ENCODE measurements at places on chromosomes 11 and 22.

GRCh38 chr11:108654994-108655631, 9.8 kb upstream of the DDX10 start:
- peak; percentile 86 for ATAC-seq

DNA sequence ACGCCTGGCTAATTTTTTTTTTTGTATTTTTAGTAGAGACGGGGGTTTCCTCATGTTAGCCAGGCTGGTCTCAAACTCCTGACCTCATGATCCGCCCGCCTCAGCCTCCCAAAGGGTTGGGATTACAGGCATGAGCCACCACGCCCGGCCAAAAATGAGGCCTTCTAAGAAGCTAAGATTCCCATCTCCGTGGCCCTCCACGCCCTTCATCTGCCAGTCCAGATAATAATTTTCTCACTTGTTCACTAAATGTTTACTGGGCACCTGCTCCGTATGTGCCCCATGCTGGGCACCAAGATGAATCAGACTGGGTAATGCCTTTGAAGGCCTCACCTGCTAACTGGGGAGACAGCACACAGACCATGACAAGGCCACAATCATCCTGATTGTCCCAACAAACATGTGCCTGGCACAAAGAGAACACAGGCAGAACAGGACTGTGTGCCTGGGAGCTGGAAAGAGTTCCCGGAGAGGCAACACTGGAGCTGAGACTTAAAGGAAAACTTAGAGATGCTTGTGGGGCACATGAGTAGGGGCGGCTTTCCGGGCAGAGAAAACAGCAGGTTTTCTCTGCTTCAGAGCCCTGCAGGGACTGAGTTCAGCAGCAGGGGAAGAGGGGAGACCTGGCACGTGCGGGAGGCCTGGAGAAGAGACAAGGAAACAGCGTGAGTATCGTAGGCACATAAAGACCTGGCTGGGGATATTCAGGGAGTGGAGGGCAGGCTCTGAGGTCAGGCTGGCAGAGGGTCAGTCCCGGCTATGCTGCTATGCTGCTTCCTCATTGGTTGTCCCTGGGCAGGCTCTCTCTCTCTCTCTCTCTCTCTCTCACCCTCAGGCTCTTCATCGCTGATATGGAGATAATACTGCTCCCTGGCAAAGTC, 2.4 kb downstream of the KIAA0930 start:
- no peak for ATAC-seq

DNA sequence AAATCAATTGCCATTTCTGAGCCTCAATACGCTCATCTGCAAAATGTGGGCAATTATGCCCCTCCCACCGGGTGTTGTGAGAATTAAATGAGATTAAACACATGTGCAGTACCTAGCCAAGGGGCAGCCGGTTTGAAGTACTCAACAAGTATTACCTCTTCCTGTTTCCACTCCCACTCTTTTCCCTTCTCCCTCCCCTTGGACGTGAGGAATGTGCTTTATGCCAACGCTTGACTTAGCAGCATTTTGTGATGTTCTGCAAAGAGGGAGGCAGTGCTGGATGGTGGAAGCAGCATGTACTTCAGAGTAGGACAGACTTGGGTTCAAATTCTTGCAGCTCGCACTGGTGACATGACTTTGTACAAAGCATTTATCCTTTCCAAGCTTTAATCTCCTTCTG, 306.0 kb downstream of the BUD13 start:
- no peak for ATAC-seq

DNA sequence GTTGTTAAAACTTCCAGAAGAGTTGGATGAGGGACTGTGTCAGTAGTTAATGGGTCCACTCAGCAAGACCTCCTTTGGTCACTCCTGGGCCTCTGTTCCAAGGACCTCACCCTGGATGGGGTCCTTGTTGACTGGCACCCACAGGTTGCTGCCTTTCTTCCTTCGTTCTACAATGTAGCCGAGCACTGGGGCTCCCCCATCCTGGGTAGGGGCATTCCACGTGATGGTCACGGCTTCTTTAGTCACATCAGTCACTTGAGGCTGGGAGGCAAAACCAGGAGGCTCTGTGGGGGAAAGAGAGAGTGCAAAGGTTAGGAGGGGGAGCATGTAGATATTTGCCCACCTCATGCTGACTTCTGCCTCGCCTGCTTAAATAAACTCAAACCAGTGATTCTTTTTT, 12.0 kb downstream of the TMEM86A start:
- no peak for ATAC-seq

DNA sequence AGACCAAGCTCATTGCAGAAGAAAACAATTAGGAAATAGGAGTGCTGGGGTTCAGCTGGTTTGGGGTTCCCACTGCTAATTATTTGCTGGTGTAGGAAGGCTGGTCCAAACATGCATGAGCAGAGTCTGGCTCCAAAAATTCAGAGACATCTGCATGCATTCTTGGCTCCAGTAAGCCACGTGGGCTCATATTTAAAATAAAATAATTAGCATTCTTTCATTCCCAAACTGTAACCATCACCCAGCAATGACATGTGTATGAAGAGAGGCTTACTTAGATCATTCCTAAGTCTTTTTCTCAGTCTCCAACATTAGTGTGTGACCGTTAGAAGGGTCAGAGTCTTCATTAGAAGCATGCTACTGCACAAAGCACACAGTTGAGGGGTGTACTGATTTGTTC, 58.4 kb downstream of the EFCAB6 start:
- ATAC-seq, result no peak

DNA sequence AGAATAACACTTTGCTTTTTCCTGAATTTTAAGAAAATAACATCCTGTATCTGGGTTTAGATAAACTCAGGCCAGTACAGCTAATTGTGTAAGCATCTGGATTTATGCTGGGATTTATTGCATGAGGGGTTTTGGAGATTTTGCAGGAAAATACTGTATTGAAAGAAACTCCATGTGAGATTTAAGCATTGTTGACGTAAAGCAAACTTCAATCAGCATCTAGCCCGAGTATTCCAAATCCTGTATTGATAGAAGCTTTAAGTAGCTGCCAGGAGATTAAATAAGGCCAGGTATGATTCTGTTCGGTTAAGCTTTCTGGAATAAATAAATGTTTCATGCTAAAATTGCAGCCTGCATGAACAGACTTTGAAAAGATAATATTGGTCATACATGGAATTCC, 36.3 kb upstream of the LYVE1 start:
- ATAC-seq, result no peak

DNA sequence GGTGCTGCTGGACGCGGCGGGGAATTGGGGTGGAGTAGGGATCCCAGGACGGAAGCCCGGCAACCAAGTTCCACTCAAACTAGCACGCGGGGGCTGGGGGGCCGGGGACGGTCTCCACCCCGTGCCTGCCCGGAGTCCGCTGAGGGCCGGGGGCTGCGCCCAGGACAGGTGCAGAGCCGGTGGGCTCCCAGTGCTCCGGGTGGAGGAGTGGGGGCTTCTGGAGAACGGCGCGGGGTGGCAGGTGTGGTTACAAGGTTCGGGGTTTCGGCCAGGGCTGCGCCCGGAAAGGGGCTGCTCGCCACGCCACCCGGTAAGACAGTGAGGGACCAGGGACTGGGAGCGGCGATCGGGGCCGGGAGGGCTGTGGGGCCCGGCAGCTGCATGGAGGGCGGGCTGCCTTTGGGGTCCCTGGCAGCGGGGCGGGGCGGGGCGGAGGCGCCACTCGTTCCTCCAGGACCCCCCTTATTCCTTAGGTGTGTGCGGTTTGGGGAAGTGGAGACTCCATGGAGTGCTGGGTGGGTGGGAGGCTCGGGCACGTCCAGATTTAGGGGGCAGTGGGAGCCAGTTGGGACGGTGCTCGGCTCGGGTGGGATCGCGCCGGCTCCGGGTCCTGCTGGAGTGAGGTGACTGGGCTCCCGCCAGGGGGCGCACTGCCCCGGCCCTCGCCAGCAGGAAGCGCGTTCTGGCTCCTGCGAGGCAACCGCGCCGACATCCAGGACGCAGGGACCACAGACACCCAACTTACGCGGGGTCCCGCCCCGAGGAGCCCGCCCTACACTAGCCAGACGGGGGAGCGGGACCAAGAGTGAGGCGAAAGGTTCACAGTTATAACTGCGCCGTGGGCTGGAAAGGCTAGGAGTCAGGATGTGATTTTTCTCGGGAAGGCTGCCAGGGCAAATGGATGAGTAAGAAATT, 868 bp downstream of the TSPAN18 start:
- peak; percentile 95 for ATAC-seq

GRCh38 chr22:25748704-25749103, 6.7 kb downstream of the MYO18B start:
- no peak for ATAC-seq

DNA sequence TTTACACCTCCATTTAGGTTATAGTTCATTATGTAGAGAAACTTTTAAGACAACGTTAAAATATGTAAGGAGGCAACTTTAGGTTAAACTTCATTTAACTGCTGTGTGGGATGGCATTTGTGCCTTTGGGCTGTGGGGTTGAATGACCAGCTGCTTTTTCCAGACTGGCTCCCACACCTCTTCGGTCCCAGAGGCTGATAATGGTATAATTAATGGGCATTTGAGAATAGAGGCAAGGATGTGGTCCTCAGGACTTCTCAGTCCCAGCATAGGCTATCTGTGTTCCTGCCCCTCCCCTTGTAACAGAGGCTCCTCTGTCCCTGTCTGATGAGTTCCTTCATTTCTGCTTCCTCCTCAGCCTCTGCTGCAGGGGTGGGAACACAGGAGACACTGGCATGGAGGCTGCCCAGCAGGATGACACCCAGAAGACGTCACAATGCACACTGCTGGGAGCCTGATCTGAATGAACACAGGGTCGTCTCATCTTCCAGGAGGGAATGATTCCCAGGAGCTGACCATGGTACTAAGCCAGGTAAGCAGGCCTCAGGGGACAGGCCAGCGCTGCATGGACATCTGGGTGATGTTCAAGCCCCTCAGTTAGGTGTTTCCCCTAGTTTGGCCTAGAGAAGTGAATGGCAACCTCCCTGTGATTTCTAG, 17.1 kb upstream of the GNAZ start:
- no peak for ATAC-seq

GRCh38 chr22:36853407-36854099, 7.3 kb upstream of the NCF4 start:
- peak; percentile 21 for ATAC-seq
